RPMI7951 (cell line): ENCODE measurements at places on chromosomes 7 and 10.
A peak's percentile ranks its signal among the peaks of the same experiment; 100 is the strongest.

DNA sequence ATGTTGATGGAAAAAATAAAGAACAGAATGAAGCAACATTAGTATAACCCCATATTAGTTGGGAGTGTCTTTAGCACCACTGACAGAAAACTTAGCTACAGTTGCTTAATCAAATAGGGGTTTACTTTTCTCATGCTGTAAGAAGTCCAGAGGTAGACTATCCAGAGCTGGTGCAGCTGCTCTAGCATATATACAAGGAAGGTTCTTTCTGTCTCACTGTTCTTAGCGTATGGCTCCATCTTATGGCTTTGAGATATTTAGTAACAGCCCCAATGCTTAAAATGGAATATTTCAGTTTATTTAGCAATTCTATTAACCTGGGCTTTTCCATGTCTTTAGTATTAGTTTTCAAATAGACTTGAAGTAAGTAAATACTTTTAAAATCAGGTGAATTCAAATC, 15.2 kb upstream of the WNT2 start:
- peak; percentile 21 for DNase-seq

DNA sequence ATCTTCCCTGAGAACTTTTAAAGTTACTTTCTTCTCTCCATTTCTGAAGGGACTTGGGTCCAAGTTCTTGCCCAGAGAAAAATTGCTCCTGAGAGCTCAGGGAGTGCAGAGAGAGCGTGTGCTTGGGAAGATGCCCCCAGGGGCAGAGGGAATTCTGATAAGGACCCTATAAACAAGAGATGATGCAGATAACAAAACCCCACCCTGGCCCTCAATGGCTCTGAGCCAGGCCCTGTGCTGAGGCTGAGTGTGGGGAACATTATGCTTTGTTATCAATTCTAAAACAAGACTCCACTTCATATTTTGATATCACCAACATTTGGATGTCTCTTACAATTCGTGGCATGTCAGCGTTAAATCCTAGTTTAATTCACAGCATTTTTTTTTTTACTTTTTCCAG, 34.4 kb upstream of the HABP2 start:
- DNase-seq, result no peak

DNA sequence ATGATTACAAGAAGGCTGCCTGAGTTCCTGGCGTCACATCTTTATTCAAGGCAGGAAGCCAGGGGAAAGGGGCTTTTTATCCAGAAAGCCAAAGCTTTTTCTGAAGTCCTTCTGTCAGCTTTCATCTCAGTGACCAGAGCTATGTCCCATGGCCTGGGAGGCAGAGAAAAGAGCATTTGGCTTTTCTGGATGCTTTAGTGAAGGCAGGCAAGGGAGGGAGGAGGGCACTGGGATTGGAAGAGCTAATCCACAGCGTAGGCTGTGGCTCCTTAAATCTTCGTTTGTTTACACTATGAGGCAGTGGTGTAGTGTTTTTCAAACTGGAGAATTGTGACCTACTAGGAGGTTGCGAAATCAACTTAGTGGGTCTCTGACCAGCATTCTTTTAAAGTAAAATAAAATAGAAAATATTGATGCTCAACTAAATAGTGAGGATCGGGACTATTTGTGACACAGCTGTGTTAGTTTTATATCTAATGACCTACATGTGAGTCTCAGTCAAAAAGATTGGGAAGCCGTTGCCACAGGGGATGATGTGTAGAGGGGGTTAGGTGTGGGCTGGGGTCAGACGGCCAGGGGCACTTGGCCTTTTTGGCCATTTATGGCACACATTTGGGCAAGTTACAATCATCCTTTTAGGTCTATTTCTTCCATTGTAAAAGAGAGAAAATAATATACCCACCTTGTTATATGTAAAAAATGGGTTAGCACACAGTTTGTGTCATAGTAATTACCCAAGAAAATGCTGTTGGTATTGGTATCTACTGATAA, 14.1 kb downstream of the CRYGN start:
- peak; percentile 57 for DNase-seq

- DNase-seq, result no peak
These were observed 8.3 kb upstream of the GDF10 start for GRCh38 chr10:47291682-47292081.

DNA sequence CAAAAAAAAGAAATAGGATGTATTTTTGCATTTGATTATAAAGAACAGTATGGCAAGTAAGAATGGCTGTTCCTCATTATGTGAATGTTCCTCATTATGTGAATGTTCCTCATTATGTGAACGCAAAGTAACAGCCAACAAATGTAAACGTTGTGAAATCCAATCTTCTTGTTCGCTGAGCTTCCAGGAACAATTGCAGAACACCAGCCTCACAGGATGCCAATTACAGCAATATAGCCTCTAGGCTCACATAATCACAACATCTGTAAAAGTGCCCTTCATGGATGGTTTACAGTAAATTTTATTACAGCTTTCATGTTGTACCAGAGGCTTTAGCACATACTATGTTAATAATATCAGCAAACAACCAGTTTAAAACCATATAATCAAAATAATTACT, 71.6 kb downstream of the THSD7A start:
- DNase-seq, result no peak

GRCh38 chr7:76359978-76360638, 1.3 kb upstream of the YWHAG start:
- no peak for DNase-seq

GRCh38 chr10:114328441-114328812, 75.9 kb downstream of the AFAP1L2 start:
- no peak for DNase-seq

DNA sequence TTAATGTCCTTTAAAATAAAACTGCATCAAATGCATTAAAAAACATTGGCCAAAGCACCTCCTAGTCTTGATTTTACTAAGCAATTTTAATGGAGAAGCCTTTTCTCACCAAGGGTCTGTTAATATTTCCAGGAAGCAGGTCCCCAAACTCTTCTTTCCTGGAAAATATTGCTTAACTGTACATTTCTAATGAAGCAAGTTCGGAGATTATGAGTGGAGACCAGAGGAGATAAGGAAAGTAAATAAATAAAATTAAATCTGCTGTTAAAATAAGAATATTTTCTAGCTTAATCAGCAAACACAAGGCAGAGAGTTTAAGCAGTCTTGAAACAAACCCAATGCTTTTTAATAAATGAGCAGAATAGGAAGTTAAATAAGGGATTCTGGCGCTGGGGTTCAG, 322.4 kb downstream of the PTEN start:
- DNase-seq, result no peak

- no peak for DNase-seq
These were observed 1157.4 kb upstream of the AUTS2 start for GRCh38 chr7:68440866-68441265.

DNA sequence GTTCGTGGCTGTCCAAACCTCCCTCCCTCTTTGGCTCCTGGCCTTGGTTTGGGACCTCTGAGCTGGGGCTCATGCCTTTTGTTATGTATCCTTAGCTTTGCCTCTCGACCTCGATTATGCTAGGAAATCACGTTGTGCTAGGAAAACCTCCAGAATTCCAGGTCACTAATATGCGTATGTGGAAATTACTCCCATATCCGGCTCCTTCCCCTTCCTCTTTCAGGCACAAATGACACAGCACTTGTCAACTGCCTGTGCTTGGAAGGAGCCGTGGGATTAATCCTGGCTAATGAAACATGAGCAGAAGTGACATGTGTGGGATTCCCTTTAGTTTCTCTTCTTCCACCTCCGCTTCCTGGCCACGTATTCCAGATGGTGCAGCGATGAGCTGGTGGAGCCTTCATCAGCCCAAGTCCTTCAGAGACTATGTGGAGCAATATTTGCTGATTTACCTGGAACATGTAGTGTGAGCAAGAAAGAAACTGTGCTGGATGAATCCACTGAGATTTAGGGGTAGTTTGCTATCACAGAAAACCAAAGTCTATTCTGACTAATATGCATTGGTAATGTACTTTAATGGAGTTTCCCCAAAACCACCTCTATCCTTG, 149.2 kb downstream of the REEP3 start:
- no peak for DNase-seq

- no peak for DNase-seq
These were observed 221.8 kb downstream of the PHF14 start for GRCh38 chr7:11195502-11195901.

- DNase-seq, result no peak
These were observed 38.5 kb downstream of the VIPR2 start for GRCh38 chr7:159105832-159106811.

- peak; percentile 24 for DNase-seq
These were observed 145.0 kb downstream of the LRRC4 start for GRCh38 chr7:127886248-127886647.

- DNase-seq, result no peak
These were observed 101.4 kb downstream of the SEMA3E start for GRCh38 chr7:83547526-83547925.
